ENCODE measurements at places on chromosomes 7 and 10.

GRCh38 chr7:5584096-5584495 lies 160.5 kb upstream of the TNRC18 start:
- ATAC-seq, result no peak

DNA sequence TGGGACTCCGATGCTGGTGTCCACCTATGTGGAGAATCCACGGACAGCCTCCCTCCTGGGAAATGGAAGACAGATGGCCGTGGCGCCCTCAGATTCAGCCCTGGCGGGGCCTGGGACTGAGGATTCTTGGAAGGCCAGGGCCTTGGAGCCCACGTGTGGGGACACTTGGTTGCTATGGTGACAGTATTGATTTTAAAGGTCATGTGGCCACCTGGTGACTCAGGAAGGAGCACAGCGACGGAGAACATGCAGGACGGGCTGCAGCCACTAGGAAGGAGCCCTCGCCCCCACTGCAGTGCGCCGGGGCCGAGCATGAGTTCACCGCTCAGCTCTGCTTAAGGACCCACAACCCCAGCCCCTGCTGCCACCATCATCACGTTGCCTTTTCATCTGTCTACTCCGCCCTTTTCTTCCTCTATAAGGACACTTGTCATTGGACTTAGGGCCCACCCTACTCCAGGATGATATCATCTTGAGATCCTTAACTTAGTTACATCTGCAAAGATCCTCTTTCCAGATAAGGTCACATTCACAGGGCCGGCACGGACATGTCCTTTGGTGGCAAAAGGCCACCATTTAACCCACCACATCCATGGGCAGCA lies 3.7 kb upstream of the STK32C start:
- ATAC-seq, result no peak

DNA sequence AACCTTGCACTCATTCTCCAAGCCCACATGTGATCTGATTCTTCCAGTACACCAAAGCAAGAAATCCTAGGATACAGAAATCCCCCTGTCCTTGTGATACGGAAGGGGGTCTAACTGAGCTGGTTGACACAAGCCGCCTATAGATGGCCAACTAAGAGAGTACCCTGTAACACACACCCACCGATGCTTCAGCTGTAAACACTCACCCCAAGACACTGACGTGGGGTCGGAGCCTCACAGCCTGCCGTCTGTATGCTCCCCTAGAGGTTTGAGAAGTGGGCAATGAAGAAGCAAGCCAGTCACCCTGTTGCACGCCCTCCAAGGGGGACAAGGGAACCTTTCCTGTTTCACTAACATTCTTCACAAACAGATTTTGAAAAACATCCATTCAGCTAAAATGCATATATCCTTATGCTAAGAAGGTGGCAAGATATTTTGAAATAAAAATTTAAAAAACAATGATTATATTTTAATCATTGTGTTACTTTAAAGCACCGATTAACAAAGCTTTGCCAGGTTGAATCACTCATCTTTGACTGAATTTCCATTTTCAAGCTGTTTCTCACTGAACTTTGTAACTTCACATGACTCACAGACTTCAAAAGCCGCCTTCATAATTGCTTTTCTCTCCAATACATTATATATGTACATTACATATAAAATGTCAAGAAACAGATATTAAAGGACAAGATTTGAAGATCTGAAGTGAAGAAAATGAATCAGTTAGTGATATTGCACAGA lies 329.3 kb downstream of the ARL4A start:
- ATAC-seq, result no peak

GRCh38 chr7:30525429-30525828 lies 20.8 kb upstream of the GGCT start:
- ATAC-seq, result no peak

DNA sequence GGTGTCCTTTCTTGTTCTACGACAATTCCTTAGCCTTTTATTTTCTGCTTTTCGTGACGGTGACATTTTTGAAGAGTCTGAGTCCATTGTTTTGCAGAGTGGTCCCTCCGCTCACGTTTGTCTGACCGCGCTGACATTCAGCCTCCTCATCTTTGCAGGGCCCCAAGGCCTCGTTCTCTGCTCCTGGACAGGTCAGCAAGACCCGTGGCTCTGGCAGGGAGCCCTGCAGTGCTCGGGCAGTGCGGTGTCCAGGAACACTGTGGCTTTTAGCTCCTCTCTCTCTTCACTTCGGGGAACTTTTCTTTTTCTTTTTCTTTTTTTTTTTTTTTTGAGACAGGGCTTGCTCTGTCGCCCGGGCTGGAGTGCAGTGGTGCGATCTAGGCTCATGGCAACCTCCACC lies 142.5 kb downstream of the DNAJB6 start:
- no peak for ATAC-seq

GRCh38 chr10:94997741-94998174 lies 59.3 kb downstream of the CYP2C9 start:
- ATAC-seq, result no peak

GRCh38 chr10:112650588-112651030 lies 203.6 kb downstream of the VTI1A start:
- ATAC-seq, result no peak

- ATAC-seq, result no peak
Observed at GRCh38 chr7:43763183-43763582, 4.7 kb downstream of the BLVRA start.

DNA sequence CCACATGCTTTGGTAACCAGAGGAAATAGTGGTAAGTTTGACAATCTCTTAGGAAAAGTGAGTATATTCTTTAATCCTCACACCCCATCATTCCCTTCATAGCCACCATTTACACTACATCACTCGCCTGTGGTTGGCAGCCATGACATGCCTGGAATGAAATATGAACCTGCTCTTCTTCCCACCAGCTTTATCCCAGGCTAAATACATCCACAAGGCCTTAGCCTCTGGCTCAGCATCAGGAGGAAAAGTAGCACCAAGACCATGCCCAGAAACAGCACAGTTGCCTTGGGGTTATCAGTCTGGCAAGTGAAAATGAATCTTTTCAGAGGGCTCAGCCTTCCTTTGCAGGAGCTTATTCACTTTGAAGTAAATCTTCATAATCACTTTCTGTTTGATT lies 40.3 kb downstream of the SGCE start:
- no peak for ATAC-seq

GRCh38 chr10:83332690-83333089 lies 806.6 kb upstream of the GHITM start:
- ATAC-seq, result no peak

GRCh38 chr7:95001815-95002561 lies 94.6 kb downstream of the PPP1R9A start:
- no peak for ATAC-seq

GRCh38 chr10:62492012-62492869 lies 118.1 kb downstream of the ZNF365 start:
- ATAC-seq, result no peak

DNA sequence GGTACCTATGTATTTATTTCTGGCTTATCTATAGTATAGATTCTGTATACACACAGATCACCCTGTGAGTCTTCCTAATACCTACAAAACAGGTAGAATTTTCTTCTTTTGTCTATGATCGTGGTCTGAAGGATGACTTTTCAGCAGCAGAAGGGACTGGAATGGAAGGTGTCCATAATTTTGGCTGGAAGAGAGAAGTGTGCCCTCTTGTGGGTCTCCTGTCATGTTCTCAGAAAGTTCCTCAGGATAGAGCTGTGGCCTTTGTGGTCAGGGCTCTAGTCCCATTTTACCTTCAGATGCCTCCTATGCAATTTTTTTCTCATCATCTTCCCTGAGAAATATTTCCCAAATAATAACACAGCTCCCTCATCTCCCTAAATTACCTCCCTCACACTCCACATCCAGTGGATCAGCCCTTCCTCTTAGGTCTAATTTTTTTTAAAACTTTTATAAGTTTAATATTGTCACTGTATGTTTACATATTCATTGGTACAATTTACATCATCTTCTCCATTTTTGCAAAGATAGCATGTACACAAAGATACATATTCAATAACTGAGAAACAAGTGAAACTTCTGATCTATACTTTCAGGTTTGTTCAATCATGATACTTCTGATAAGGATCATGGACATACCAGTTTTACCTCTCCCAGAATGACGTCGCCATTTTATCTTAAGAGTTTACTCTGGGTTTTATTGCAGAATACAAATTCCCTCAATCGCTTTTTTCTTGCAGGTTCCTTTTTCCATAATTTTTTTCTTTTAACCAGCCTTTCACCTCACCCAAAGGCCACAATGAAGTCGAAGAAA lies 112.7 kb downstream of the REEP3 start:
- no peak for ATAC-seq

GRCh38 chr10:112952282-112953173 lies 2.5 kb downstream of the TCF7L2 start:
- ATAC-seq, result peak; percentile 44

DNA sequence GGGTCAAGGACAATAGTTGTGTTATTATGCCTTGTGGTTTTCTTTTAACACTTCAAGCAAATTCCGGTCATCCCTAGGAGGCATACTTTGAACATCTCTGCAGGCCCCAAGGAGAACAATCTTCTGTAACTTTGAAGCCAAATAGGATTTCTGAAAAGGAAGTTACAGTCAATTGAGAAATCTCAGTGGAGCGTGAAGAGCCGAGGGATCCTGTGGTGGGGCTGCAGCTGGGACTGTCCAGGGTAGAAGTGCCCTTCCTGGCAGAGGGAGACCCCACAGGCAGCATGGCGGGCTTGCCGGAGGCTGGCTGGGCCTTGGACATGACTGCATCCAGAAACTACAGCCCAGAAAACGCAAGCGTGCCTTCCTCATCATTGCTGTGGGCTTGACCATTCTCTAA lies 179.7 kb downstream of the PTPN20 start:
- no peak for ATAC-seq

- ATAC-seq, result no peak
Observed at GRCh38 chr10:66307826-66308225, 618.0 kb upstream of the LRRTM3 start.

- ATAC-seq, result no peak
Observed at GRCh38 chr7:133020496-133020895, 61.4 kb downstream of the CHCHD3 start.

- ATAC-seq, result peak; percentile 52
Observed at GRCh38 chr7:74174606-74175082, 488 bp downstream of the EIF4H start.

DNA sequence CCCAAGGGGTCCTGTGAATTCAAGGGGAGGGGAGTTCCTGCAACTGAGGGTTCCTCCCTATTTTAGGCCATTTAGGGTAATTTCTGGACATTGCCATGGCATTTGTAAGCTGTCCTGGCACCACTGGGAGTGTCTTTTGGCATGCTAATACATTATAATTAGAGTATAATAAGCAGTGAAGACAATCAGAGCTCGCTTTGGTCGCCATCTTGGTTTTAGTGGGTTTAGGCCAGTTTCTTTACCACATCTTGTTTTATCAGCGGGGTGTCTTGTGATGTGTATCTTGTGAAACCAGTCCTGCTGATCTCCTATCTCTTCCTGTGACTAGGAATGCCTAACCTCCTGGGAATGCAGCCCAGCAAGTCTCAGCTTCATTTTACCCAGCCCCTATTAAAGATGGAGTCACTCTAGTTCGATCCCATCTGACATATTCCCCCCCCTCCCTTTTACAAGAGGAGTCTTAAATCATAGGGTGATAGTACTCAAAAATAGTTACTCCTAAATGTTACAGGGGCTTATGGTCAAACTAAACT lies 43.2 kb downstream of the SVOPL start:
- no peak for ATAC-seq

- no peak for ATAC-seq
Observed at GRCh38 chr7:18715988-18716387, 220.4 kb downstream of the HDAC9 start.

- no peak for ATAC-seq
Observed at GRCh38 chr7:50645186-50645585, 80.0 kb upstream of the DDC start.

GRCh38 chr7:144063710-144064109 lies 5.9 kb upstream of the OR2A25 start:
- ATAC-seq, result no peak

DNA sequence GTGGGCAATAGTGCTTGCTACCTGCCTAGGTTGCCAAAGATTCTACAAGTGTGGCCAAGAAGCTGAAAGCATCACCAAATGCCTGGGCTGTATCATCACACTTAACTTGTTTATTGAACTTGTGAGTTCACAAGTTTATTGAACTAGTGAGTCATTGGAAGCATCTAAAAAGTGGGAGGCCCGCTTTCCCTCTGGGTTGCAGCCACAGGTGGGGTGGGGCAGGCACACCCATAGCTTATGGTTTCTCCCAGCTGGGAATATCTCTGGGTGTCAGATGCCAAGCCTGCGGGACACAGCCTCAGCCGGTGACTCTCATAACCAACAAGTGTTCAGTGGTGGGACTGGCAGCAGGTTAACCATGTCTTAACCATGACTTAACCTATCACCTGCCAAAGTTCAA lies 145.9 kb upstream of the FAM13C start:
- no peak for ATAC-seq

GRCh38 chr7:140058517-140058916 lies 4.2 kb downstream of the PARP12 start:
- no peak for ATAC-seq

- peak; percentile 75 for ATAC-seq
Observed at GRCh38 chr10:67779465-67780203, 58.4 kb downstream of the DNAJC12 start.

GRCh38 chr10:125871338-125871737 lies 9.8 kb downstream of the DHX32 start:
- no peak for ATAC-seq

- ATAC-seq, result no peak
Observed at GRCh38 chr7:114934713-114935112, 12.8 kb downstream of the MDFIC start.

- ATAC-seq, result no peak
Observed at GRCh38 chr10:122075171-122075570, 86.2 kb downstream of the TACC2 start.

DNA sequence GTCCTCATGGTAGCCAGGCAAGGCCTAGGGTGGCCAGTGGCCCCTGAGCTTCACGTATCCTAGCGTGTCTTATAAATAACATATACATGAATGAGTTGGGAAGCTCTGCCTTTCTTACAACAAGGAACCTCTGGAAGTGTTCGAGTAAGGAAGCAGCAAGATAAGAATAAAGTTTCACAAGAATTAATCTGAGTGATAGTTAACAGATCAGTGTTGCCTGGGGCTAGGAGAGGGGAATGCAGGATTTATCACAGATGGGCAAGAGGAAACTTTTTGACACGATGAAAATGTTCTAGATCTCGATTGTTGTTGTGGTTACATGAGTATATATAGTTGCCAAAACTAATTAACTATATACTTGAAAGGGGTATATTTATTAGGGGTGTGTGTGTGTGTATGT lies 74.2 kb downstream of the TSPAN12 start:
- ATAC-seq, result no peak

All from activated T-helper 17 cell treated with anti-CD3 and anti-CD28 coated beads, Interleukin-2, amount 50 U/mL, for 72 hours (primary cell).